Stimulated activated CD4-positive, alpha-beta T cell treated with anti-CD3 and anti-CD28 coated beads, Interleukin-2, amount 100 ng/mL, for 48 hours (primary cell): ENCODE measurements at places on chromosomes 11 and 22.

DNA sequence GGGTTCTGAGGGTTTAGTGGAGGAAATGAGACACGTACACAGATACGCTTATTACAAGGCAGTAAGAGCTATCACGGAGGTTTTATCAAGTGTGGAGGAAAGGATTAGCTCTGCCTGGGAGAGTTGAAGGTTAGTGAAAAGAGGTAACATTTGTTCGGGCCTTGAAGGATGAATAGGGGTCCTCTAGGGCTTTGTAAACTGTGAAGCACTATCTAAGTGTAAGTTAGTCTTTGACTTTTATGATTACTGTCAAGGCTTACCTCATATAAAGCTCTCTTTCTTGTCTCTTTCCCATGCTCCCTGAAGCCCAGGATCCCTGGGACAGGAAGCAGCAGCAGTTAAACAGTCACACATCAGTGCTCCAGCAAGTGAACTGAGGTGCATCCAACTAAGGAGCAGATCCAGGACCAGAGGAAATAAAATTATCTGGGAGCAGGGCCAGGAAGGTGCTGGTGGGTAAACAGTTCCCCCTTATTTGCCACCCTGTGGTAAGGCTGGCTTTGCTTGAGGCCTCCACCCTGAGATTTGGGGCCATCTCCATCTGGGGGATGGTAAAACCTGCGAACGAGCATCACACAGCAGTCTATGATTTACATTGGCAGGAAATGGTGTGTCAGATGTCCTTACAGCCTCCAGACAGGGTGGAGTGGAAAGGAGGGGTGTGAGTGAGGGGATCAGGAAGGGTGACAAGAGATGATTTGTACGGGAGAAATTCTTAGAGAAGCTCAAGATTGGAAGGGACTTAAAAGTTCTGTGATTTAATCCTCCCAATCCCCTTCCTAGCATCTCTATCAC is 27.2 kb downstream of the GVQW3 start:
- no peak for DNase-seq

- DNase-seq = no peak
Observed at GRCh38 chr11:115929618-115930129, 425.5 kb upstream of the CADM1 start.

- DNase-seq = no peak
Observed at GRCh38 chr22:37190262-37190780, 2.3 kb upstream of the C1QTNF6 start.

- no peak for DNase-seq
Observed at GRCh38 chr22:37502342-37503182, 16.4 kb upstream of the MFNG start.

DNA sequence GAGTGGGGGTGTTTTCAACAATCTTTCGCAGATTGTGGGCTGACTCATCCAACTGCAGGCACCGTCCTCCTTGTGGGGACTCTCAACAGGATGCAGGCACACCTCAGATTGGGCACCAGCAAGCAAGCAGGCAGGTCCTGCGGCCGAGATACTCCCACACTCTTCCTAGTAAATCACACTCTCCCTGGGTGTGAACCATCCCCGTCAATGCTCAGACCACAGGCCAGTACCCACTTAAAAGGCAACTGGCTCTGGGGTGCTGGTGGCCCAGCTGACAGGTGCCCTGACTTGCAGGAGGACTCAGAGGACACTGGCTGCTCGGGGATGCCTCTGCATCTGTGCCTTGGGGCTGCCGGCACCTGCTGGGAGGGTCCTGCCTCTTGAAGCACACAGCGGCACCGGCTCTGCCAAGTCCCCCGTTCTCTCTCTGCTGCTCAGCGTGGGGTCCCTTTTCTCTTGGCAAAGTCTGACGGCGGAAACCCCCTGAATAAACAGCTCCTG is 282.5 kb downstream of the CTTN start:
- DNase-seq = no peak

DNA sequence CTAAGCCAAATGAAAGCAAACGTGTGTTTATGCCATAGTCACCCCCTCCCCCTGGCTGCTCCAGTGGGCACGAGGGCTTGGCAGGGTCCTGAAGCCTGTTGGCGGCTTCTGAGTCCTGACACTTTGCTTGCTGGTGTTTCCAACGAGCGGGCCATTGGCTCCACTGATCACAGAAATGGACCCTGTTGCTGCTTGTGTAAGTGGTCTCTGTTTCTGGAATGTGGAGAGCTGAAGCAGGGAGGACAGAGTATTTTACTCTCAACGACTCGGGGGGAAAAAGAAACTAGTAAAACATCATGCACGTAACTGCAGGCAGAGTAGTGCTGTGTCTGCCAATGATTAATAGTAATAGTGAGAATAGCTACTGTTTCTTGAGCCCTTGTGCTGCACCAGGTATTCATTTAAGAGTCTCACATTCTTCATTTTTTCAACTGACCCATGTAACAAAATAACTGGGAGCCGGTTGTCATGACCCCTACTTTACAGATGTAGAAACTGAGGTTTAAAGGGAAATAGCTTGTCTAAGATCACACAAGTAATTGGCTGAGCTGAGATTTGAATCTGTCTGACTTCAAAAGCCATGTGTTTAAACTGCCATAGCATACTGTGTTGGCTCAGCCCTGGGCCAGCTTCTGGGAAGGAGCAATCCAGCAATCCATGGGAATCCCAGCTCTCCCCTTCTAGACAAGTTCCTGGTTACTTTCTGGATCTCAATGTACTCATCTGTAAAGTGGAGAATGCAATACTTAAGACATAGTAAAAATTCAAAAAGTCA is 526.7 kb downstream of the INSC start:
- no peak for DNase-seq

GRCh38 chr11:10762185-10762584 is 11.1 kb downstream of the CTR9 start:
- DNase-seq = no peak

GRCh38 chr11:1776944-1777715 is 13.4 kb upstream of the CTSD start:
- DNase-seq = no peak

GRCh38 chr11:17382046-17382728 is 6.3 kb downstream of the KCNJ11 start:
- no peak for DNase-seq

- DNase-seq = no peak
Observed at GRCh38 chr11:68932358-68932757, 28.7 kb downstream of the IGHMBP2 start.

- DNase-seq = no peak
Observed at GRCh38 chr11:74459584-74459983, 7.8 kb downstream of the KCNE3 start.

GRCh38 chr11:2581151-2581930 is 118.5 kb downstream of the KCNQ1OT1 start:
- no peak for DNase-seq

DNA sequence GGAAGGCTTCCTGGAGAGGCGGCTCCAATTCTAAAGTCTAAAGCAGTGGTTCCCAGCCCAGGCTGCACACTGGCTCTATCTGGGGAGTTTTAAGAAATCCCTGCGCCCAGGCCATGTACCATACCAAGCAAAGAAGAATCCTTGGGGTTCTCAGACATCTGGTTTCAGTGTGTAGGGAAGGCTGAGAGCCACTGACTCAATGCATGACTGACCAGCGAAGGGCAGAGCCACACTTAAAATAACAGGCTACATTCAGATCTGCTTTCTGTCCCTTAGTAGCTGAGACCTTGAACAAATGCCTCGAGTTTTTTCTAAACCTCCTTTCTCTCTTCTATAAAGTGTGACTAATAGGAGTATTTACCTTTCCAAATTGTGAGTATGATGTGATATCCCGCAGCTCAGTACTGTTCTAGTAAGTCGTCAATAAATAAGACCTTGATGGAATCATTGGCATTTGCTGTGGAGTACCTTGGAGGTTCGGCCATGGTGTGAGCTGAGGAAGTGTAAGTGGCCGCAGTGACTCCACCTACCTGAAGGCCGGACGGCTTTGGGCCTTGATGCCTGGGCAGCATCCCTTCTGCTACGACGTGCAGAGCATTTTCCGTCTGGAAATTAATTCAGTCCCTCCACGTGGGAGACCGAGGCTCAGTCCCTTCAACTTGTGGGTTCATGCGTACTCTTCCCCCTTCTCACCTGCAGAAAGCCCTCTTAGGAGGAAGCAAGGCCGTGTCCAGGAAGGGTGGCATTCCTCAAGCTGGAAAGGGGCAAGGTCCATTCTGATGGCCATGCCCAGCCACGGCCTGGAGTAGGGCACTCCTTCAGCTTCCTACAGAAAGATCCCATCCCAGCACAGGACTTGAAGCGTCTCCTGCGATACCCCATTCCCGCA is 25.1 kb downstream of the GLB1L2 start:
- DNase-seq = no peak

GRCh38 chr22:39170825-39171622 is 18.5 kb upstream of the CBX7 start:
- DNase-seq = peak; percentile 90

DNA sequence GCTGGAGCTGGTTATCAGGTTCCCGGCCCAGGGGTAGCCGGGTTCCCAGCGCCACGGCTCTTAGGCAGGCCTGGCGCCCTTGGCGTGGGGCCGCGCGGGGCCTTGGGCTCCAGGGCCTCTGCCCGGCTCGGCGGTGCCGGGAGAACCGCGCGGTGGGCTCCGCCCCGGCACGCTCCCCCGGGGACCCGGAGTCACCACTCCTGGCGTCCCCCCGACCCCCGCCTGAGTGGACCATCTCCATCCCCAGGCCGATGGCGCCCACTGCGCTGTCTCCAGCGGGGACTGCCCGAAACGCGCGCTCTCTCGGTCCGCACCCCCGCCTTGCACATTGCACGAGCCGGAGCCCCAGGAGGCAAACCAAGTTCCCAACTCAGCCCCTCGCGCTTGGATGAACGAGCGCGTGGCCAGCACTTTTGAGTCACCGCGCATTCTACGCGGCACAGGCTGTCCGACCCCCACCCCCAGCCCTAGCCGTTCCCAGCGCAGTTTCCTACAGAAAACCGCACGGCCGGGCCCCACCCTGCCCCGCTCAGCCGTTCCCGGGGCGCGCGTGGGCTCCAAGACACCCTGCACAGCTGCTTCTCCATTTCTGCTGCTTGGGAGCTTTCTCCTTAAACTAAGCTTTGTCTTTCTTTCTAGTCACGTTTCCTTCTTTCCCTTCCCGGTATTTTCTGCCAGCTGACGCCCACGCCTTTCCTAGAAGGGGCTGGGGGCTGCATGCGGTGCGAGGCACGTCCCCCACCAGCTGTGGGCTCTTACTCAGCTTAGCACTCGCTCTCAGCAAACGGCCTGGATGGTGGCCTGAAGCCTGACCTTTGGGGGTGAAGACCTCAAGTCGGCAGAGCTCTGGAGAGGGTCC is 650 bp upstream of the CHID1 start:
- DNase-seq = peak; percentile 33

GRCh38 chr11:68766786-68767185 is 15.5 kb upstream of the TESMIN start:
- DNase-seq = no peak

GRCh38 chr11:96014217-96014616 is 90.3 kb upstream of the MTMR2 start:
- no peak for DNase-seq

DNA sequence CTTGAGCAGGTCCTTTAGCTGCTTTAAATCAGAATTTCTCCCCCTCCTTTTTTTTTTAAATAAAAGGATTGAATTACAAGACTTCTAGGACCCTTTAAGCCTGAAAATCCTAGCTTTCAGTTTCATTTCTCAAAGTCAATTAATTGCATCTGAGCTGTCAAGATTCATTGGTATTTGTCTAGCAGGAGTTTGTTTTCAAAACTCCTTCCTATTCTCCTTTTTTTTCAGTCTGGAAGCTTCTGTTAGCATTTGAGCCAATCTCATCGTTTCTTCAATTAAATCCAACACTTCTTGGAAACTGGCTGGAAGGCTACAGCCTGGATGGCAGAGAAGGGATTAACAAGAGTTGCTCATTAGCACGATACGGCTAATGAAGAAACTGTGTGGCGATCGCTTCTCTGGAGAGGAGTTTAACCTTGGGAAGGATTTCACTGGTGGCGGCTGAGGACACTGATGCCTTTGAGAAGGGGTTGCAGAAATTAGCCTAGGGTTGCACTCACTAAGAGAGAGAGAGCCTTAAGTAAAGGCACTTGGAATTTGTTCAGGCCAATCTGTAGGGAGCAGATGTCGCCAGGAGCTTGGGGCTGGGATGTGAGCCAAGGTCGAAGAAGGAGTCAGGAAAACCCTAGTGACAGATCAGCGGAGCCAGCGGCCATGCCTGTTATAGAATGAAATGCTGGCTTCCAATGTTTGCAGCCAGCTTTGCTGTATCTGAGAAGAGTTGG is 43.8 kb upstream of the API5 start:
- no peak for DNase-seq

DNA sequence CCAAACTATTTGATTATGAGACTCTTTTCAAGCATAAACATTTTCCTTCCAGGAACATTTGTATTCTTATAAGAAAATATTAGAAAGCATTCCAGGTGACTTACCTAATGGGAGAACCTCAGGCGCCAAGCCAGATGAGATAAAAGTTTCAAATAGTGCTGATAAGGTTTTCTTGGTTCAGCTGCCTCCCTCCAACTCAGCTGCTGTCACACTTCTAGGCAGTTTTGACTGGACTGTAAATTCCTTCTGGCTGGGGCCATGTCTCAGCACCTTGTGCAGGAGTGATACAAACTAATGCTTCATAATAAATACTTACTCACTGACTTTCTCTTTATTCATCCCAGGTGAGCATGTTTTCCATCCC is 131.1 kb downstream of the MED15 start:
- no peak for DNase-seq
